Foreskin keratinocyte (primary cell): ENCODE measurements at places on chromosomes 5 and 9.

DNA sequence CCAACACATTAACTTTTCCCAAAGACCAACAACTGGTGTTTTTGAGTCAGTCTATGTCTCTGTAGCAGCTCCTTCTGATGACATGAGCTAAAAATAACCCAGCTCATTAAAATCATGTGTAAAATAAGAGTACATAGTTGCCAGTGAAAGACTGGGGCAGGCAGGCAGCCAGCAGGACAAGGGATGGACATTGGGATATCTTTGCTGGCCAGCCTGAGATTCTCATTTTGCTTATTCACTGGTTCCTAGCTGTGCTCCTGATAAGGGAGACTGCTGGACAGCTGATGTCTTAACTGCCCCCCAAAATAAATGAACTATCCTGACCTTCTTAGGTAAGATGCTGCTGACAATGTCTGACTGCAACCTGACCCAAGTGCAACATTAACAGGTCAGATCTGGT is 33.9 kb downstream of the EPB41L4B start:
- DNase-seq = no peak

- no peak for DNase-seq
Observed at GRCh38 chr5:140172483-140172882, 2.5 kb upstream of the CYSTM1 start.

- no peak for DNase-seq
Observed at GRCh38 chr9:81855538-81855937, 72.7 kb upstream of the SPATA31D4 start.

GRCh38 chr9:134939080-134939733 is 21.5 kb upstream of the FCN1 start:
- DNase-seq = peak; percentile 3

DNA sequence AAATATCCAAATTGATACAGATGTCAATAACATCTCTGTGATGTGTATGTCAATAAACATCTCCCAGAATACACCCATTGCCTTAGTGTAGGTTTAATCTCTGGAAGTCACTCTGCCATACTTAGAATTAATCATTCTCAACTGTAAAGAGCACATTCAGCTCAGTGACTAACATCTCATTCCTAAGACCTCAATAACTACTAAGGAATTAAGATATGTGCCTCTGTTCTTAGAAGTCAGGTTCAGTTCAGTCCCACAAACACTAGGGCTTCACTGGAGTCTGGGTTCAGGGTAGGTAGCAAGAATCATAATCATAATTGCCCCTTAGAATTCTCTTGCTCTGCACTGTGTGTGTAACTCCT is 31.7 kb downstream of the UGCG start:
- DNase-seq = no peak
